ENCODE measurements at places on chromosomes 16 and 17. TPM values are rescaled to one million over a fixed set of nuclear protein-coding genes. Genes with fewer than 3 reads are reported as not detected.

TMEM88 gene
- total RNA-seq = 1.5 TPM

GLIS2 gene
- total RNA-seq = 0.40 TPM

DHRS11 gene
- 3.8 TPM for total RNA-seq

DNAH3 gene
- 0.03 TPM for total RNA-seq

RTN4RL1 gene
- total RNA-seq = 0.35 TPM

SLFN5 gene
- total RNA-seq = 240 TPM

TBC1D28 gene
- not detected for total RNA-seq

GOT2 gene
- 78.6 TPM for total RNA-seq

ZP2 gene
- 0.20 TPM for total RNA-seq

CXCL16 gene
- 2.2 TPM for total RNA-seq

OGFOD3 gene
- 26.7 TPM for total RNA-seq

SEC14L5 gene
- total RNA-seq = 0.03 TPM

SPATA32 gene
- total RNA-seq = 0.20 TPM

LLGL1 gene
- total RNA-seq = 22.9 TPM

SMIM36 gene
- not detected for total RNA-seq

FAM83G gene
- total RNA-seq = 6.4 TPM

KARS1 gene
- total RNA-seq = 169 TPM
